Epithelial cell of proximal tubule (primary cell): ENCODE measurements at places on chromosomes 7 and 10. TPM values are rescaled to one million over a fixed set of nuclear protein-coding genes. Genes with fewer than 3 reads are reported as not detected.

NXPH1 gene
- not detected in 2 replicates for total RNA-seq

MSMB gene
- not detected in 2 replicates for total RNA-seq

BRAF gene
- 7.0 and 7.3 TPM in 2 replicates for total RNA-seq

HECTD2 gene
- total RNA-seq: 3.7 and 4.1 TPM in 2 replicates

ZC3HAV1 gene
- 21.0 and 22.9 TPM in 2 replicates for total RNA-seq

ZPBP gene
- total RNA-seq: not detected in 2 replicates

ANKRD16 gene
- total RNA-seq: 3.7 and 8.0 TPM in 2 replicates

DKK1 gene
- 3.2 and 39.9 TPM in 2 replicates for total RNA-seq

INA gene
- total RNA-seq: 6.5 and 18.4 TPM in 2 replicates

DGKI gene
- total RNA-seq: 0.14 and 0.69 TPM in 2 replicates

TCTN3 gene
- total RNA-seq: 33.6 and 38.3 TPM in 2 replicates

MET gene
- 155 and 164 TPM in 2 replicates for total RNA-seq

LRRC61 gene
- 45.4 and 60.3 TPM in 2 replicates for total RNA-seq

PNLIP gene
- total RNA-seq: not detected in 2 replicates
